ENCODE measurements at places on chromosomes 16 and 17.
A peak's percentile ranks its signal among the peaks of the same experiment; 100 is the strongest.

- DNase-seq: no peak
Observed at GRCh38 chr17:8742274-8742673, 2.4 kb downstream of the CCDC42 start.

- DNase-seq: no peak
Observed at GRCh38 chr17:77826132-77826873, 132.2 kb upstream of the TNRC6C start.

GRCh38 chr17:13323990-13324389 is 277.7 kb downstream of the HS3ST3A1 start:
- DNase-seq: no peak

- DNase-seq: no peak
Observed at GRCh38 chr16:17002565-17002964, 468.2 kb downstream of the XYLT1 start.

- no peak for DNase-seq
Observed at GRCh38 chr17:79031996-79032875, 8.3 kb downstream of the C1QTNF1 start.

DNA sequence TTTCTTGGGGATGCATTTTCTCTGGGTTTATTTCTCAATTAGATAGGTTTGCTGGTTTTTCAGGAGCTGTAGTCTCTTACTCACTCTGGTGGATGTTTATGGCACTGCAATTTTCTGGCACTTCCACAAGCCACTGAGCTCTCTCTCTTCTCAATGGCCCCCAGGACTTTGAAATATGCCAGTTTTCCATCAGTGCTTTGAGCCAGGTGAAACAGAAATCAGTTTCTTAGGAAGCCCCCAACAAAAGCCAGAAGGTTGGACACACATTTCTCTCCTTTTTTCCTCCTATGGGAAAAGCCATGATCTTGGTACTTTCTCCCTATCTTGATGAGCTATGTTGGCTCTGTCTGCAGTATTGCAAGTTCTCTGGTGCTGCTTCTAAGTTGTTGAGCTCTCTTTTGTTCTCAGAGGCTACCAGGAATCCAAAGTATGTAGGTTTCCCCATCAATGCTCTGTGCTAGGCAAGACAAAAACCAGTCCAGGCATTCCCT is 90.7 kb upstream of the SMIM36 start:
- DNase-seq: peak; percentile 54

GRCh38 chr17:81422776-81423697 is 27.8 kb downstream of the BAHCC1 start:
- peak; percentile 43 for DNase-seq

GRCh38 chr16:24075931-24076716 is 180.0 kb upstream of the CACNG3 start:
- DNase-seq: no peak

DNA sequence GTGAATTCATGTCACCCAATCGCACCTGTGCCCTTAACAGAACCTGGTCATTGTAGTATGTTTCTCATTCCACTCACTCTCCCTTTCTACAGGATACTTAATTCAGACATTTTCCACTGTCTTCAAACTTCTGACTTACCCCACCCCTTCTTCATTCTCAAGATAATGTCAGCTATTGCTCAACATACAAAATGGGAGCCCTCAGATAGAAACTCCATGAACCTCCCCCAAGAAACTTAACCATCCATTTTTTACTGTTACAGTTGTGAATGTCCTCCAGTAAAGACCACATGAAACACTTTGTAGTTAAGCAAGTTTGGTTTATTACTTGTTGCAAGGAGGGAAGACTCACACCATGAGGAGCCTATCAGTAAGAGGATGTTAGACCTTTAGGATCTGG is 22.1 kb upstream of the ARHGAP17 start:
- no peak for DNase-seq

DNA sequence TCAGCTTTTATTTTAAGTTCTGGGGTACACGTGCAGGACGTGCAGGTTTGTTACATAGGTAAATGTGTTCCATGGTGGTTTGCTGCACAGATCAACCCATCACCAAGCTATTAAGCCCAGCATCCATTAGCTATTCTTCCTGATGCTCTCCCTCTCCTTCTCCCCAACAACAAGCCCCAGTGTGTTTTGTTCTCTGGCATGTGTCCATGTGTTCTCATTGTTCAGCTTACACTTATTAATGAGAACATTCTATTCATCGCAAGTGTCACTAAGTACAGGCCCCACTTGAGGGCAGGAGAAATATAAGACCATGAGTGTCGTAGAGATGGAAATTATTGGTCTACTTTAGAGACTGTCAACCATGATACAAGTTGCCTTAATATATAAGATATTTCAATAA is 615.1 kb downstream of the CDH8 start:
- DNase-seq: no peak

GRCh38 chr17:8887834-8888703 is 20.6 kb upstream of the PIK3R6 start:
- no peak for DNase-seq

- DNase-seq: no peak
Observed at GRCh38 chr17:76131692-76132573, 9.1 kb downstream of the FOXJ1 start.

DNA sequence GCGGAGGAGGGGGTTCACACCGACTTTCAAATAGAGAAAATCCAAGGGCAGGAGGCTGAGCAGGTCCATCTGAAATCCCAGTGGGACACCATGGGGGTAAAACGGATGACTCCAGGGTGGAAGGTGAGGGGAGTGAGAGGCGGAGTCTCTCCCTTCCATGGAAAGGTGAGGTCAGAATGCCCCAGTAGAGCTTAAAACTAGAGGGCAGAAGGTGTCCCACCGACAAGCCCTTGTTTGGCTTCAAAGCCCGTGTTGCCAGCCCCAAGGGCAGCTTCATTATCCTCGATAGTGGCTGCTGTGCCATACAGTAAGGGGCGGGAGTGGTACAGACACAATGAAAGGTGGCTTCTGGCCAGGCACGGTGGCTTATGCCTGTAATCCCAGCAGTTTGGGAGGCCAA is 55.7 kb downstream of the CNGB1 start:
- DNase-seq: no peak

GRCh38 chr17:74815550-74816370 is 39.6 kb upstream of the NAT9 start:
- no peak for DNase-seq

DNA sequence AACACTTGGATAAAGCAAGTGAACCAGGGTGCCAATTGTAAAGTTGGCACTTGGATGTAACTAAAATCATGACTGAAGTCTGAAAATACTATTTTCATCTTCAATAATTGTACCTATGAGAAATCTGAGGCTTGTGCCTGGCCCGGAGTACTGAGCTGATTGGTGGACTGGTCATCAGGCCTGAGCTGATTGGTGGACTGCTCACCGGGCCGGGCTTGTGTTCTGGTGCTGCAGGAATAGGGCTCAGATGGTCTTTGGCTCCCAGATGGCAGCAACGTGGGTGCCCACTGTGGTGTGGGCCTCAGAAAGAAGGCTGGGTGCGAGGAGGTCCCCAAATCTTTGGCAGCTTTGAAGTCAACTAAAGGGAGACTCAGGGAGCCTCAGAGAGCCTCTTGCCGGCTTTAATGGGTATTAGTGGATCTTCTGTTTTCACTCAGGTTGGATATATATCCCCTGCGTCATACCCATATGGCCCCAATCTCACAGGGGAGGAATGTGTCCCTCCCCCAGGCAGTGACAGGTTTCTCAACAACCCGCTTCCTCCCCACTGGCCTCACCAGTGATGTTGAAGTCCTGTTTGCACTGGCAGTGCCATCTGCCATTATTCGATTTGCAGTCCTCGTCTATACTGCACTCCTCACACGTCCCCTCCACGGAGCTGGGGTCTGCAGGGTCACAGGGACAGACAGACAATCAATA is 4.7 kb downstream of the UMOD start:
- DNase-seq: no peak

DNA sequence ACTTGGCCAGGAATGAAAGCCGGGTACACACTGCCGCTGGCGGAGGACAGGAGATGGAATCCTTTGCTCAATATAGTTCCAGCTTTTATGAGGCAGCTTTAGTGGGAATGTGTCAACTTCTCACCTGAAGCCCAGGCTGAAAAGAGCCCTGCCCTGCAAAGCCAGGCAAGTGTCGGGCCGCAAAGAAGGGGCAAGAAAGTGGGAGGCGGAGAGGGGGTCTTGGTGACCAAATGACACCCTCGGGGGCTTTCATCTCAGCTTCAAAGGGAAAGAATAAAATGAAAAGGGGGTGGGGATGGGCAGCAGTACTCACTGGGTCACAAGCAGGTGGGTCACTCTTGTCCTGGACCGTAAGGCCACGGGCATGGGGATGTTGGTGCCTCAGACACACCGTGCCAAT is 62.9 kb downstream of the C16orf95 start:
- no peak for DNase-seq

DNA sequence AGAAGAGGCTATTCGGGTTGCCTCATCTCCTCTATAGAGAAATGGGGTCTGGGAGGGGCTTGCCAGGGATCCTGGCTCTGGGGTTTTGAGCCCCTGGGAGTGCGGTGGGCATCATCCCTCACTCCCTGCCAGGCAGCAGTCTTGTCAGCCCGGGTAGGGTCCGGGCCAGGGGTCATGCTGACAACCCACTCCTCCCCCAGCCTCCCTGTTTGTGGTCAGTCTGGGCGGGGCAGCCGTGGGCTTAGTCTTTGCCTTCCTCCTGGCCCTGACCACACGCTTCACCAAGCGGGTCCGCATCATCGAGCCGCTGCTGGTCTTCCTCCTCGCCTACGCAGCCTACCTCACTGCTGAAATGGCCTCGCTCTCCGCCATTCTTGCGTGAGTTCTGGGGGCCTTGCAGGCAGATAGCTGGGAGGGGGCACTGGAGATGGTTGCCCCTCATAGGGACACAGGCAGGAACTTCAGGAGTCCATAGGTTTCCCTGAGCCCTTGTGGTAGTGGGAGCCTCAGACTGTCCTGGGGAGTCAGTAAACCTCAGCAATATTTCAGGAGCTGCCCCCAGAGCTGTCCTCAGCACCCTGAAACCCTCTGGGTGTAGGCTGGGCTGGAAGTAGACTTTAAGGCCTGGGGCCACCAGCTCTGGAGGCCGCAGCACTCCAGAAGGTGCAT is 6.9 kb downstream of the SLC9A5 start:
- no peak for DNase-seq

GRCh38 chr16:15435216-15435864 is 952 bp downstream of the BMERB1 start:
- no peak for DNase-seq

- no peak for DNase-seq
Observed at GRCh38 chr17:18323007-18323406, 7.9 kb downstream of the SMCR8 start.

DNA sequence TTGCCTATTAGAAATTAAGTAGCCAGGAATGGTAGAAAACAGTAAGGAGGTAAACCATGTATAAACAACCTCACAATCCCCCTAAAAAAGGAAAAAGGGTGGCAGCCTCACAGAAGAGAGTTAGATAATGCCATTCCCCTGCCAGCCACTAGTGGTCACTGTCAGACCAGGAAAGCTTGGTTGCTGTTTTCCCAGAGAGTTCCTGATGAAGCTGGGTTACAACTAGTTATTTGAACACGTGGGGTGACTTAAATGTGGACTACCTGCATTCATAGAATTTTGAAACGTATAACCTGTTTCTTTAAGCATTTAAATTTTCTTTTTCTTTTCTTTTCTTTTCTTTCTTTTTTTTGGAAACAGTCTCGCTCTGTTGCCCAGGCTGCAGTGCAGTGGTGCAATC is 5.8 kb downstream of the GPRC5C start:
- no peak for DNase-seq

- no peak for DNase-seq
Observed at GRCh38 chr16:5422643-5423496, 325.3 kb upstream of the EEF2KMT start.

DNA sequence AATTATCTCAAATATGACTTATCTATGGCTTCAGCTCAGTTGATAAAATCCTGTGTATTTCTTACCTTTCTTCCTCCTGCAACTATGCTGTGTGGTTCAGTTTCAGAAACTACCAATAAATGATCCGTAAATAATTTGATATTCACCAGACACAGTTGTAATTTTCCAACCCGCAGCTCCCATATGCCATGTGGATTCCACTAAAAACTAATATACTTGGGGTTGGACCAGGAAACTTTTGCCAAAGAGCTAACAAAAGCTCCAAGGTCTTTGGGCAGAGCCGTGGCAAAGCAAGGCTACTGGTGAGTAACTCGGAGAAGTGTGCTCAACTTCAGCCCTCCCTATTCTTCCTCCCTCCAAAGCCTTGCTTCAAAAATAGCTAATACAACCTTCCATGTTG is 2.3 kb upstream of the CHST6 start:
- DNase-seq: no peak

- DNase-seq: no peak
Observed at GRCh38 chr17:35167046-35167445, 19.4 kb downstream of the UNC45B start.

Measured in CD4-positive, alpha-beta T cell treated with Interferon alpha-2 for 1 hour (primary cell).